ENCODE measurements at places on chromosomes 3 and 15.

GRCh38 chr3:54932606-54933005 is 4.7 kb upstream of the LRTM1 start:
- DNase-seq = no peak

DNA sequence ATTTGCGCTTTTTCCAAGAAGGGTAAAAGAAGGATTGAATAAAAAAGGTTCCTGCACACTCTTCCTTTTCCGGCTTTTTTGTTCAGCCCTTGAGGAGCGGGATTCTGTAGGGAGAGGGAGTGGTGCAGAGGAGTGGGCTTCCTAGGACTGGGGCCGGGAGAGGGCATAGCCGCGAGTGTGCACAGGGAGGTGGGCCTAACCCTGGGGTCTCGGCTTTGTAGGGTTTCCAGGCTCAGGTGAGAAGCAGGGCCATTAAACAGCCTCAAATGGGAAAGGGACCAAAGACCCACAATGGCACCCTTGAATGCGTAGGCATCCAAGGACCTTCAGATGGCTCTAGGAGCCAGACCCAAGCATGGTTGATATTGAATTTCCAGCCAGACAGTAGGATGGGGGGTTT is 35.4 kb upstream of the RAB6B start:
- no peak for DNase-seq

DNA sequence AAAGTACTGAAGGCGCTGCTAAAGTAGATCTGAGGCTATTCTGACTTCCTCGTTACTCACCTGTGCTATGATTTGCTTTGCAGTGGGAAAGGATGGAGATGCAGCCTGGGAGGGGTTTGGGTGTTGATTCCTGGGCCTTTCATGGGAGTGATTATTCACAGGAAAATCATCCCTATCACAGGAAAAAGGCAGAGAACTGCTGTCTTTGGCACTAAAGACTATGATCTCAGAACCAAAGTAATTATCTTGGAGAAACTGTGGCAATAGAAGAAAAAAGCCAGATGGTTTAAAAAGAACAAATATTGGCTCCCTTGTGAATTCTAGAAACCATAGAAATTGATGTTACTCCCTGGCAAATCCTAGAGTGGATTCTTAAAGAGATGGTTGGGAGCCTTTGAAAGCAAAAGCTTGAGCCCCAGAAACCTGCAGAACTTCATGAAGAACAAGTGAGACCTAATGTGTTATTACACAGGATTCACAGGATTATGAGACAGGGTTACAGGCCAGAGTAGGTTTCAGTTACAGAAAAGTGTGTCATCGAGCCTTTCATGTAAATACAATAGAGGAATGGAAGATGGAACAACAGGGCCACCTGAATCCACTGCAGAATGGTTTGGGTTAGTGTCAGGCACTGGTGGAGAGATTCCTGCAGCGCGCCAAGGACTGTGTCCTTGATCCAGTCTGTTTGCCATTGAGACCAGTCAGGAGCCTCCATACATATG is 85.7 kb downstream of the OXNAD1 start:
- no peak for DNase-seq

DNA sequence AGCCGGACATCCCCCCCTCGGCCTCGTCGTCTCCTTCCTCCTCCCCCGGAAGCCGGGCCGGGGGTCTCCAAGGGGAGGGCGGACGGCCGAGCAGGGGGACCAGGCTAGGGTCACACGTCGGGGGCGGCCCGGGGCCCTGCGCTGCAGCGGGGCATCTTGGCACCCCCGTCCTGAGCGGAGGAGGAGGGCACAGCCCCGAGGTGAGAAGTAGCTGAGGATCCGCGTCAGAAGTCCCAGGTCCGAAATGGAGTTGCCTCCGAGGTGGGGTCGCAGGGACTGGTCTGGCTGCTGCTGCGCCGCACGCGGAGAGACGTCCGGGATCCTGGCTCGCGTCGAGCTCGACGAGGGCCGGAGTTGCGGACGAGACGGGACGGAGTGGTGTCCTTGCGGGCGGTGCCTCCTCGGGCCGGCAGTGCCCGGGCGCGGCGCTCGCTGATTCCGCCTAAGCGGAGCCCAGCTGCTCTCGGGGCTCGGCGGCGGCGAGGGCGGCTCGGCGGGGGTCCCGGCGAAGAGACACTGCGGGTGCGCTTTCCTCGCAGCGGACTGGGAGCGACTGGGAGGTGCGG is at the start of gene ADCY5:
Gene ADCY5, minus strand, starts transcription at position 555 of the 566 bp plus-strand sequence. Its CDS starts 545 bp downstream, at position 10.
- DNase-seq = no peak

GRCh38 chr3:10140996-10141546 is 507 bp upstream of the VHL start:
- DNase-seq = no peak

DNA sequence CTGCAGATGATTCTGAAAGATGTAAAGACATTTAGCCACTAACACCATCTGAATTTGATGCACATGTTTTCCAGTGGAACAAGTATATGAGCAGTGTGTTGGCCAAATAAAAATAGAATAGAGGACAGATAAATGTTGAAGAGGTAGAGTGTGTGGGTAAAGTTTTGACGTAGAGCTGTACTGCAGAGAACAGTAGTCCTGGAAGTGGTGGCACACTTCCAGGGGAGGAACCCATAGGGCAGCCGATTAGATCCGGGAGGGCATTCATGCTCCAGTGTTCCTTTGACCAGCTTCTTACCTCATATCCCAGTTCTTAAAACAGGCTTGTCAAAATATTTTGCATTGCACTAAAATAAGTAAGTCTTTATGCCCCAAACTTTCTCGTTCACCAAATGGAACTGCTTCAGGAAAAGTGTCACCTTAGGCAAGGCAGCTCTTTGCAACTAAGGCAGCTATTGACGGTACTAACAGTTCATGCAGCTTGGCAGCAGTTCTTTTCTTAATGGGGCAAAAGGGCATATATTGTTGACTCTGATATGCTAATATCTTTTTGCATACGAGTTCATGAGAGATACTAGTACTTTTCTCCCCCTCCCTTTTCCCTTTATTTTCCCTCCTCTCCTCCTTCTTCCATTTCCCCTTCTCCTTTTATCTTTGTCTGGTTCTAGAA is 429.3 kb upstream of the AZI2 start:
- no peak for DNase-seq

- no peak for DNase-seq
Measured at GRCh38 chr3:114669614-114670013, 375.8 kb downstream of the TIGIT start.

Data from Kasumi-1 (cell line).